ENCODE measurements at places on chromosomes 3 and 15. TPM values are rescaled to one million over a fixed set of nuclear protein-coding genes. Genes with fewer than 3 reads are reported as not detected.

The ZBED2 gene
- total RNA-seq: not detected

The GOLGA6L25 gene
- total RNA-seq: not detected

The STRC gene
- 1.2 TPM for total RNA-seq

The PLEKHO2 gene
- 49.8 TPM for total RNA-seq

The CPNE9 gene
- 0.49 TPM for total RNA-seq

- no peaks in the 10 kb centered on the region for H3K27me3 ChIP-seq
- H3K36me3 ChIP-seq: no peaks in the 10 kb centered on the region
- H3K4me3 ChIP-seq: no peak overlapping the region
- no peak for DNase-seq
- no peaks in the 10 kb centered on the region for H3K4me1 ChIP-seq
These were observed 291.8 kb downstream of the RORA start for GRCh38 chr15:60937278-60937677.

GRCh38 chr3:114451561-114452018, 157.8 kb downstream of the TIGIT start:
- peak overlapping the region; percentile 65 for H3K27ac ChIP-seq
- no peak for DNase-seq
- H3K27me3 ChIP-seq: peaks cover 3% of the 10 kb centered on the region
- no peaks in the 10 kb centered on the region for H3K36me3 ChIP-seq

GRCh38 chr3:52097851-52098507, 41.6 kb upstream of the DUSP7 start:
- DNase-seq: no peak
- no peaks in the 10 kb centered on the region for H3K27me3 ChIP-seq
- H3K36me3 ChIP-seq: no peaks in the 10 kb centered on the region
- H3K4me1 ChIP-seq: peaks cover 18% of the 10 kb centered on the region

DNA sequence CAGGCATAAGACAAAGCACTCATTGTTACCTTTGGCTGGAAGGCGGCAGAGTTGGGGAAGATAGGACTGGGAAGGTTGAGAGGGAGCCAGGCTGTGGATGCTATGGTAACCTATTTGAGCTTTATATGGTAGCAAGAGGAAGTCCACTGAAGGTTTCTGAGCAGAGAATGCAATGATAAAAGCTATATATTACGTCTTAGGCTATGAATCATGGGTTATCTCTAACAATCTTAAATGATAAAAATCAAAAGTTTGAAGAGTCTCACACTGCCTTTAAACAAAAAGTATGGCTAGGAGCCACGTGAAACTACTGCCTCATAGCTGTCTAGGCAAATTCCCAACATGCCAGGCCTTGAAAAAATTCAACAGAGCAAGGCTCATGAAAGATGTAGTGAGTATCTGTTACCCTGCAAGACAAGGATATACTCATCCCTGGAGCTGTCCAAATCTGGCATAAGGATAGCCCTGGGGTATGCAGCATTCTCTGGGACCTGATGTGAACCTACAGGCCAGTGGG, 4.1 kb downstream of the P3H2 start:
- no peak for DNase-seq
- H3K4me1 ChIP-seq: no peaks in the 10 kb centered on the region
- H3K27ac ChIP-seq: no peak overlapping the region
- peaks cover 6% of the 10 kb centered on the region for H3K27me3 ChIP-seq
- H3K36me3 ChIP-seq: no peaks in the 10 kb centered on the region

GRCh38 chr15:57198131-57198530, 178.2 kb upstream of the CGNL1 start:
- H3K36me3 ChIP-seq: peaks cover 5% of the 10 kb centered on the region
- no peaks in the 10 kb centered on the region for H3K4me1 ChIP-seq
- no peaks in the 10 kb centered on the region for H3K27me3 ChIP-seq
- H3K4me3 ChIP-seq: no peak overlapping the region

DNA sequence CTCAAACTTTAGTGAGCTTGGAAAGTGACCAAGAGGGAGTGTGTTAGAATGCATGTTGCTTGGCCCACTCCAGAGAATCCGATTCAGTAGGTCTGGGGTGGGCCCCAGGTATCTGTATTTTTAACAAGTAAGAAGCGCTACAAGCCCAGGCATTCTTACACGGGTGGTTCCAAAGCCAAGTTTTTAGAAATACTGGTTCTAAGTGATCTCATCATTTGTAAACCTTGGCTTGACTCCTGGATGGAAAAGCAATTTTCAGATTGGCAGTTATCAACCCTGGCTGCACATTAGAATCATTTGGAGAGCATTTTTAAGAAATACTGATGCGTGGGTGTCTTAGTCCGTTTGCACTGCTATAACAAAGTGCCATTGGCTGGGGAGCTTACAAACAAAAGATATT, 27.3 kb upstream of the ST8SIA2 start:
- H3K27ac ChIP-seq: no peak overlapping the region
- H3K27me3 ChIP-seq: no peaks in the 10 kb centered on the region
- no peak overlapping the region for H3K4me3 ChIP-seq
- no peaks in the 10 kb centered on the region for H3K4me1 ChIP-seq

- H3K4me1 ChIP-seq: no peaks in the 10 kb centered on the region
- H3K27ac ChIP-seq: no peak overlapping the region
These were observed 85.5 kb downstream of the DMXL2 start for GRCh38 chr15:51536965-51537574.

GRCh38 chr3:192747746-192748145, 20.4 kb upstream of the FGF12 start:
- H3K4me1 ChIP-seq: no peaks in the 10 kb centered on the region
- DNase-seq: no peak
- H3K36me3 ChIP-seq: no peaks in the 10 kb centered on the region
- no peaks in the 10 kb centered on the region for H3K27me3 ChIP-seq
- H3K4me3 ChIP-seq: no peak overlapping the region

DNA sequence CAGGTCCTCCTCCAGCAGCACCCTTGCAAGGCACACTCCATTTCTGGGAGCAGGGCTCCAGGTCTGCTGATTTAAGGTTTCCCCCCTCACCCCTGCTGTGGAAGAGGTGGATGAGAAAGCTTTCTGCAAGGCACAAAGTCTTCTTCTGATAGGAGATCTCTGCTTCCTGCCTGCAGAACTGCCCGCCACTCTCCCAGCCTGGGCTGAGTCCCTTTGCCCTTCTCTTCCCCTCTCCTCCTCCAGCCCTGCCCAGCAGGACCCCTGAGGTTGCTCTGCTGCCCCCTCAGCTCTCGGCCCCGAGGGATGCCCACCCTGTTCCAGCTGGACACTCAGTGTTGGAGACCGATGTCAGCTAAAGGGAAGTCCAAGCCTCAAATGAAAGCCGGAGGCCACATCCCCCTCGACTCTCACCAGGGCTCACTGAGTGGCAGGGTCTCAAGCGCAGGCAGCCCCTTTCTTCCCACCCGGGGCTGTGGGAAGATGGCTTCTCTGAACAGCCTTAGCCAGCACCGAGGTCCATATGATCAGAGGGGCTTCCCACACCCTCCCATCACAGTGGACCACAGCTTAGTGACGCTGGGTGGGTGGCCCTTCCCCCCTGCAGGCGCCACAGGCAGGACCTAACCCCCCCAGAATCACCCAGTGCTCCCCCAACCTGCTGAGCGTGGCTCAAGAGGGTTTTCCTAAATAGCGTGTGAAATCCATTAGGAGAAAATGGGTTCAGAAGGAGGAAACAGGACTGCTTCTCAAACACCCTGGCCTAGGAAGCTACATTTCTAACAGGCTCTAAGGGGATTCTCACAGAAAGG, 4.0 kb downstream of the ATP10A start:
- peaks cover 2% of the 10 kb centered on the region for H3K36me3 ChIP-seq
- H3K27me3 ChIP-seq: no peaks in the 10 kb centered on the region
- H3K4me1 ChIP-seq: peaks cover 52% of the 10 kb centered on the region
- peak overlapping the region; percentile 90 for H3K27ac ChIP-seq
- peak; percentile 35 for DNase-seq
- H3K4me3 ChIP-seq: peak overlapping the region; percentile 14

Measured in natural killer cell (primary cell).